ENCODE measurements at places on chromosomes 4 and X. TPM values are rescaled to one million over a fixed set of nuclear protein-coding genes. Genes with fewer than 3 reads are reported as not detected.
A peak's percentile ranks its signal among the peaks of the same experiment; 100 is the strongest.

GDPD2 gene
- total RNA-seq: 0.22 TPM

DNA sequence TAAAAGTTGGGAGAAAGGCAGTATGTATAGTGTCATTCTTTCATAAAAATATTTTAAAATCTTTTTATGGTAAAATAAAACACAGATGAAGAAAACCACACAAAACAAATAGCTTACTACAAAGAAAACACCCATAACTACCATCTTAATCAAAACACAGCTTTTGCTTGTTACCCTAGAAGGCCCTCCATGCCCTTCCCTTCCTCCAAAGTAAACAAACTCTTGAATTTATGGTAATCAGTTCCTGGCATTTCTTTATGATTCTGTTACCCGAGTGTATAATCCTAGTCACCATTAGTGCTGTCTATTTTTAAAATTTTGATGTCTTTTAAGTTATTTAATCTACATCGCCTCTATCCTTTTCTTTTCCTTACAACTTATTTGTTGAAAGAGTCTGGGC, 170.9 kb downstream of the APBB2 start:
- no peak overlapping the region for H3K4me3 ChIP-seq
- no peak overlapping the region for H3K27ac ChIP-seq
- H3K27me3 ChIP-seq: peaks cover 2% of the 10 kb centered on the region
- no peaks in the 10 kb centered on the region for H3K4me1 ChIP-seq
- no peaks in the 10 kb centered on the region for H3K36me3 ChIP-seq
- DNase-seq: no peak

OPRPN gene
- not detected for total RNA-seq

DNA sequence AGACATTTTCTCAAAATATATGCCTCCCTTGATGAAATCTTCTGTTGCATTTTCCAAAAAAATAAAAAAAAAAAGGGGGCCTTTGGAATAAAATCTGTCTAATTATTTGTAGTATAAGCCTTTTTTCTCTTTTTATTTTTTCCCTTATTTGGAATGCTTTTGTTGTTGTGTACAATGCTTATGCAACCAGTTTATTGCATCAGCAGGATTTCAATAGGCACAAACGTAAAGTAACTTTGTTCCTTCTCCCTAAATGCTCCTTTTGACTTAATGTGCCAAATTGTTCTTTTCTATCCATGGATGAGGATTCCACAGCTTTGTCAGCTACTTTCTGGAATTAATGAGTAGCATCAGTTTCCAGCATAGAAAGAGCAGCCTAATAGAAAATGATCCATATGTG, 59.6 kb upstream of the HPGD start:
- no peaks in the 10 kb centered on the region for H3K27me3 ChIP-seq
- H3K4me1 ChIP-seq: no peaks in the 10 kb centered on the region
- H3K4me3 ChIP-seq: no peak overlapping the region
- H3K27ac ChIP-seq: no peak overlapping the region
- no peak for DNase-seq

DNA sequence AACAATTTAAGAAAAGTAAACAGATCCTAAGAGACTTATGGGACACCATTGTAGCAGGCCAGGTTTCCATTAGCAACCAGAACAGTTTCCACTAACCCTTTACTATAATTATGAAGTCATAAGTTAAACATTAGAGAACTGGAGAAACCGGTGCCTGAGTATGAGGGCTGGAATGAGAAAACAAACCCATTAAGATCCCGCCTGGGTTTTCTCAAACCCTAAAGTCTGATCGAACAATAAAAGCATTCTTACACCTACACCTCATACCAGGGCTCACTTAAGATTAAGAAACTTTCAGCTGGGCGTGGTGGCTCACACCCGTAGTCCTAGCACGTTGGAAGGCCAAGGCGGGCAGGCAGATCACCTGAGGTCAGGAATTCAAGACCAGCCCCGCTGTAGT, 13.7 kb upstream of the DHX15 start:
- no peak overlapping the region for H3K27ac ChIP-seq
- DNase-seq: no peak
- peaks cover 4% of the 10 kb centered on the region for H3K27me3 ChIP-seq
- no peaks in the 10 kb centered on the region for H3K4me1 ChIP-seq

- DNase-seq: no peak
- H3K36me3 ChIP-seq: peaks cover 24% of the 10 kb centered on the region
- peak overlapping the region; percentile 73 for H3K27ac ChIP-seq
Observed at GRCh38 chrX:56757327-56757726, 28.3 kb downstream of the NBDY start.

DNA sequence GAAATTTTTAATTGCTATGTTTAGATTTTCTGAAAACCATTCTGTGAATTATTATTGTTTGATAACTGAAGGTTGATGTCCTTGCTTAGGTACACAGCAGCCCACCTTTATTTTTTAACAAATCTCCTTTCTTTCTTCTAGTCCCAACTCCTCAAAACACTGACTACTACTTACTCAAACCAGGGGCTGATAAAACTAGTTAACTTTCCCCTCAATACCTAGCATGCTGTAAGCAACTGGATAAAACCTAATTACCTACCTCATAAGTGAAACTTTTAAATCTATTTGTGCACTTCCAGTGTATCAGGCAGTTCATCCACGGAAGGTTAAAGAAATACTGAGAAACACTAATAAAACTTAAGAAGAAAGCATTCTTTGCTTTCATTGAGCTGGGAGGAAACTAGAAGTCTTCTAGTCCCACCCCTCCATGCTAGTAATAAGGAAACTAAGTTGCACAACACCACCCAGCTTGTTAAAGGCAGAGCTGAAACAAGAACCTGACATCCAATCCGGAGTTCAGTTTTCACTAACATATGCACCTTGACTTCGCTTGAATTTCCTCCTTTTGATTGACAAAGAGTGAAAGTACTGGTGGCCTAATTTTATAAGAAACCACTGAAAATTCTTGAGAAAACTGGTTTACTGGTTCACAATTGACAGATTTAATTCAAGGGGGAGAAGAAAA, 180.2 kb upstream of the TET2 start:
- peak overlapping the region; percentile 60 for H3K4me3 ChIP-seq
- H3K27ac ChIP-seq: peak overlapping the region; percentile 96
- DNase-seq: peak; percentile 58
- peaks cover 4% of the 10 kb centered on the region for H3K36me3 ChIP-seq

- H3K4me3 ChIP-seq: no peak overlapping the region
- H3K36me3 ChIP-seq: no peaks in the 10 kb centered on the region
- H3K27ac ChIP-seq: no peak overlapping the region
- H3K4me1 ChIP-seq: no peaks in the 10 kb centered on the region
- peaks cover 1% of the 10 kb centered on the region for H3K27me3 ChIP-seq
Observed at GRCh38 chr4:145320294-145320693, 139.9 kb upstream of the OTUD4 start.

GRCh38 chr4:82680834-82681233, 117.8 kb downstream of the SCD5 start:
- H3K27ac ChIP-seq: no peak overlapping the region
- peaks cover 8% of the 10 kb centered on the region for H3K27me3 ChIP-seq
- H3K36me3 ChIP-seq: no peaks in the 10 kb centered on the region
- no peak overlapping the region for H3K4me3 ChIP-seq
- DNase-seq: no peak

DNA sequence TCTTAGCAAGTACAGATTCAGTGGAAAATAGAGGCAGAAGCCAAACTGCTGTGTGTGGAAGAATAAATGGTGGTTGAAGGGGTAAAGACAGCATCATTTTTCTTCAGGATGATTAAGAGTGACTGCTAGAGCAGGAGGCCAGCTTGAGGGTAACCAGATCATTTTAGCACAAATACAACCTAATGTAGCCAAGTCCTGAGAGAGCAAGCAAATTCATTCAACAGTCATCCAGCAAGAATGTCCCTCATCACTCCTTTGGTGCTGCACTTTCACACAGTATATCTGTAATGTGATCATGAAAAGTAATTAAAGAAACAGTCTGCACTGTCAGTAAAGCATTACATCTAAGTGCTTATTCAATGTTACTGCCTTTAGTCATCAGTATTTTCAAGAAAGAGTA, 44.8 kb downstream of the NPFFR2 start:
- H3K4me3 ChIP-seq: no peak overlapping the region
- no peaks in the 10 kb centered on the region for H3K36me3 ChIP-seq
- H3K4me1 ChIP-seq: no peaks in the 10 kb centered on the region
- no peaks in the 10 kb centered on the region for H3K27me3 ChIP-seq

- H3K27me3 ChIP-seq: no peaks in the 10 kb centered on the region
- H3K4me3 ChIP-seq: no peak overlapping the region
- no peak overlapping the region for H3K27ac ChIP-seq
- H3K4me1 ChIP-seq: no peaks in the 10 kb centered on the region
Observed at GRCh38 chr4:177155454-177155853, 154.2 kb upstream of the NEIL3 start.

TRMT2B gene
- total RNA-seq: 25.4 TPM

NAP1L3 gene
- total RNA-seq: 1.1 TPM

PDCL2 gene
- total RNA-seq: not detected

- H3K27ac ChIP-seq: peak overlapping the region; percentile 86
- H3K27me3 ChIP-seq: no peaks in the 10 kb centered on the region
- peaks cover 41% of the 10 kb centered on the region for H3K4me1 ChIP-seq
- peaks cover 12% of the 10 kb centered on the region for H3K36me3 ChIP-seq
Observed at GRCh38 chr4:87073199-87074120, 138.6 kb downstream of the AFF1 start.

DNA sequence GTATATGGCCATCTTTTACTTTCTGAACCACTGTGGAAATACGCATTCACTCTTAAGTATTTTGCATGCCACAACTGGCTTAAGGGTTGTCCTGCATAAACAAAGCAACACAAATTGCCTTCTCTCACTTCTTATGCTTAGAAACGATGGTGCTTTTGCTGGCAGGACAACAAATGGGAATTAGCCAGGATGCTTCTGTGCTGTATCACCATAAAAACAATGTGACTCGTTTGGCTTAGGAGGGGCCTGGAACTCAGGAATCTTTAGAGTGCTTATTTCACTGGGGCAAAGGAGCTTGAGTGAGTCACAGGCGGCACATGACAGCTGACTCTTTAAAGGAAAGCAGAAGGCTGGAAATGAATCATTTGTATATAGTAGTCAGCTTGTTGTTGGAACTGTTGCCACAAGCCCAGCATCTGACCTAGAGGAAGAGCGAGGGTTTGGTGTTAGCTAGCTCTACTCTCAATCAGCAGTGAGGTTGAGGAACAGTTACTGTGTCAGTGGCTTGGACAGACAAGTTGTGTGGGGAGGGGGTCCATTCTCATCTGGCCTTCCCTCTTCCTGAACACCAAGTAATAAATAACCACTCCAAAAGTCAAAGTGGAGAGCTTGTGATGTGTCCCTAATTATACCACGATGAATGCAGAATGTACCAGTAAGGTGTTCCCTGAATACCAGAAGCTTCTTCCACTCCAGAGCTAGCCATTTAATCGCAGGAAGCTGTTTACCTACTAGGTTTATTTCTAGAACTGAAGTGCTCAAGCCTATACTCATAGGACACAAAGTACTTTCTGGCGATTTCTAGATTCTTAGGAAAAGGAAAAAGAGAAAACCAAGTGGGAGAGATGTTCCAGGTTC, 293.1 kb downstream of the CAMK2D start:
- H3K4me1 ChIP-seq: peaks cover 17% of the 10 kb centered on the region
- no peaks in the 10 kb centered on the region for H3K27me3 ChIP-seq
- no peak overlapping the region for H3K27ac ChIP-seq
- H3K4me3 ChIP-seq: no peak overlapping the region
- peak; percentile 7 for DNase-seq
- peaks cover 30% of the 10 kb centered on the region for H3K36me3 ChIP-seq

DNA sequence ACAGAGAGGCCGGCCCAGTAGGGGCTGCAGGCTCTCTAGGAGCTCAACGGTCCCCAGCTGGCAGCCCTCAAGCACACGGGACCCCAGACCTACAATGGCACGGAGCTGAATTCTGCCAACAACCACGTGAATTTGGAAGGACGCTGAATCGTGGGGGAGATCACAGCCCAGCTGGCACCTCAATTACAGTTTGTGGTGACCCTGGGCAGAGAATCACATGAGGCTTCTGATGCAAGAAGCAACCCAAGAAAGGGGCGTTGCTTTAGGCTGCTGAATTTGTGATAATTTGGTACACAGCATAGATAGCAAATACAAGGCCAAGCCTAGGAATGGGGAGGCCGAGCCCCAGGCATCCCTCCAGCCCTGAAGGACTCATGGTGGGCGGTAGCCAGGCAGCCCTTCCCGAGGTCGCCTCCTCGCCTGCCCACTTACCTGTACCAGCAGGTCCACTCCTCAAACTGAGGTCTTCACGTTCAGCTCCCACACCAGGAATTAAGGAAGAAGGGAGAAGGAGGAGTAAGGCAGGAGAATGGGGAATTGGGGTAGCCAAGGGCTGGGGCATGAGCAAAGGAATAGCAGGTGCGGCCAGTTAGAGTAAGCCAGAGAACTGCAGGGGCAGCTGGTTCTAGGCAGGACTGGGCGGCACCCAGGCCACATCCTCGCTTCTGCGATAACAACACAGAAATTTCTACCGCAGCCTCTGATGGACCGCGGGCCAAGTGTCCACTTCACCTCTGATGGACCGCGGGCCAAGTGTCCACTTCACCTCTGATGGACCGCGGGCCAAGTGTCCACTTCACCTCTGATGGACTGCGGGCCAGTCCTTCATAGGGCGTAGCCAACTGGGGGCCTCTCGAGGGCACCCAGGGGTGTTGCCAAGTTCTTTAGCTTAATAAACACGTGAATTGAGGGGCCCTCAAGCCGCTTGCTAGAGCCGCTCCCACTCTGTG, 23.4 kb upstream of the HTRA3 start:
- H3K36me3 ChIP-seq: no peaks in the 10 kb centered on the region
- no peak for DNase-seq
- H3K4me1 ChIP-seq: no peaks in the 10 kb centered on the region
- H3K27me3 ChIP-seq: no peaks in the 10 kb centered on the region
- H3K27ac ChIP-seq: no peak overlapping the region

ZNF711 gene
- total RNA-seq: 0.45 TPM

- no peak overlapping the region for H3K27ac ChIP-seq
- DNase-seq: no peak
- H3K27me3 ChIP-seq: peaks cover 2% of the 10 kb centered on the region
- no peak overlapping the region for H3K4me3 ChIP-seq
Observed at GRCh38 chr4:183284258-183284785, 35.8 kb downstream of the CLDN22 start.

GRCh38 chr4:170270628-170271027, 180.9 kb upstream of the AADAT start:
- no peak overlapping the region for H3K4me3 ChIP-seq
- no peaks in the 10 kb centered on the region for H3K36me3 ChIP-seq
- no peaks in the 10 kb centered on the region for H3K4me1 ChIP-seq
- no peak overlapping the region for H3K27ac ChIP-seq
- H3K27me3 ChIP-seq: no peaks in the 10 kb centered on the region

PAK3 gene
- not detected for total RNA-seq

GRCh38 chrX:47623540-47624027, 3.9 kb upstream of the SYN1 start:
- peak overlapping the region; percentile 73 for H3K4me3 ChIP-seq
- no peak overlapping the region for H3K27ac ChIP-seq
- peaks cover 23% of the 10 kb centered on the region for H3K4me1 ChIP-seq
- peak; percentile 34 for DNase-seq

- no peaks in the 10 kb centered on the region for H3K27me3 ChIP-seq
- no peaks in the 10 kb centered on the region for H3K36me3 ChIP-seq
- DNase-seq: no peak
Observed at GRCh38 chrX:17474892-17475291, 99.9 kb downstream of the NHS start.

GRCh38 chr4:21888195-21888976, 60.2 kb downstream of the KCNIP4 start:
- no peaks in the 10 kb centered on the region for H3K27me3 ChIP-seq
- no peak overlapping the region for H3K27ac ChIP-seq
- no peaks in the 10 kb centered on the region for H3K4me1 ChIP-seq
- no peak for DNase-seq
- H3K36me3 ChIP-seq: no peaks in the 10 kb centered on the region
- H3K4me3 ChIP-seq: no peak overlapping the region
